SW480 (cell line): ENCODE measurements at places on chromosomes 7 and 10.

DNA sequence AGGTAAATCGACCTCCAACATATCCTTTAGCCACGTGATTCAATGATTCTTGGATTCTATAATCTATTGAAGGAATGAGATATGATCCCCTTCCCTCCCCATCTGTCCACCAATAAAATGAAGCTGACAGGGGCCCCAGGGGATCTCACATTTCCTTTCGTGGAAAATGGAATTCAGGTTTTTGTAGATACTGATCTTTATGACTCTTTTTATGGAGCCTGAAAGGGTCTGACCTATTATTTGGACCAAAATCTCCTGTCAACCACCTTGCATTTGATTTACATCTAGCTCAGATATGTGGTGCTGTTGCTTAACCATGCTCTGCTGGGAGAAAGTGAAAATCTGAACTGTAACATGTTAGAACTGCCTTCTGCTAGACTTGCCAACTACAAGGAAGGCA is 234.0 kb upstream of the CXCL12 start:
- DNase-seq, result no peak

GRCh38 chr7:116024826-116025809 is 5.4 kb downstream of the TFEC start:
- no peak for DNase-seq

GRCh38 chr10:21289271-21289670 is 236.2 kb downstream of the SKIDA1 start:
- no peak for DNase-seq

DNA sequence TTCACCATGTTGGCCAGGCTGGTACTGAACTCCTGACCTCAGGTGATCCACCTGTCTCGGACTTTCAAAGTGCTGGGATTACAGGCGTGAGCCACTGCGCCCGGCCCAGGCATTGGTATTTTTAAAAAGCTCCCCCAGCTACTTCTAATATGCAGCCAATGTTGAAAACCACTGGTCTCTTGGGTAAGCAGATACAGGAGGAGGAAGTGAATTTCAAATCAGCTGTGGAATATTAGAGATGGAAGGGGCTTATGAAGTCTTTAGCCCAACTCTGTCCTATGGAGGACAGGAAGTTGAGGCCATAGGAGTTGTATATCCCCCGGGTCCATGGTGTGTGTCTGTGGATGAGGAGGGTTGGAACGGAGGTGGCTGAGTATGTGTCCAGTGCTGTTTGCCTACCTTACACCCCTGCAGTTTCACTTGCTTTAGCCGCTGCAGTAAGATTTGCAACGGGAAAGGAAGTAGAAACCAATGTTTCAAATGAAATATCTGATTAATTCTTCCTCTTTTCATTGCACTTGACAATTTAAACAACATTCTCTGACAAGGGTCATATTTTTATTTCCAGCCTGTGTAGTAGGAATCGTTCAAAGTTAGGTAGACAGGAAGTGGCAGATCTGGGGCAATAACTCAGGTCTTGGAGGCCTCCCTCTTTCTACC is 3.4 kb downstream of the PDE6C start:
- no peak for DNase-seq

GRCh38 chr7:20958572-20958971 is 171.9 kb upstream of the SP8 start:
- no peak for DNase-seq

DNA sequence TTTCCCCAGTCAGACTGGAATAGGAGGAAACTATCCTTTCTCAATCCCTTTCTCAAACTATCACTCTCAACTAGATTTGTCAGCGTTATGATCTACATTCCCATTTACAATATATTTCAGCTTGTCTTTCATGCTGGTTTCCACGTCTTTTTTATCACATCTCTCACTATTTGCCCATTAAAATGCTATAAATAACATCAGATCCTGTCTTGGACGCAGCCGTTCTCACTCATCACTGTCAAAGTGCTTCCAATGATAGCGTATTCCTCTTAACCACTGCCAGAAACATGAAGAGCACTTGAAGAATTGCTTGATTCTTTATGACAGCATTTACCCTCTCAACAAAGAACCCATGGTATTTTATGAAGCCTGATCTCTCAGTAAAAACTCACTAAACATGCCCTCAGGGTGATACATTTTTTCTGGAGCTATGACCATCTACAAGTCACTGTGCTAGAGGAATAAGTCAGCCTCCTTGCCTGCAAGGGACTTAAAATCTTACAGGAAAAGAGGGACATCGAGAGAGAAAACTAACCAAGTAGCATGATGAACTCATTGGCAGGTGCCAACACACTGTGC is 205.6 kb upstream of the PFKP start:
- DNase-seq, result no peak

- no peak for DNase-seq
Measured at GRCh38 chr10:22649994-22650393, 64.4 kb downstream of the PIP4K2A start.

GRCh38 chr10:74704629-74705357 is 121.6 kb upstream of the KAT6B start:
- no peak for DNase-seq

GRCh38 chr7:33904681-33905388 is 504 bp upstream of the BMPER start:
- DNase-seq, result peak; percentile 64

DNA sequence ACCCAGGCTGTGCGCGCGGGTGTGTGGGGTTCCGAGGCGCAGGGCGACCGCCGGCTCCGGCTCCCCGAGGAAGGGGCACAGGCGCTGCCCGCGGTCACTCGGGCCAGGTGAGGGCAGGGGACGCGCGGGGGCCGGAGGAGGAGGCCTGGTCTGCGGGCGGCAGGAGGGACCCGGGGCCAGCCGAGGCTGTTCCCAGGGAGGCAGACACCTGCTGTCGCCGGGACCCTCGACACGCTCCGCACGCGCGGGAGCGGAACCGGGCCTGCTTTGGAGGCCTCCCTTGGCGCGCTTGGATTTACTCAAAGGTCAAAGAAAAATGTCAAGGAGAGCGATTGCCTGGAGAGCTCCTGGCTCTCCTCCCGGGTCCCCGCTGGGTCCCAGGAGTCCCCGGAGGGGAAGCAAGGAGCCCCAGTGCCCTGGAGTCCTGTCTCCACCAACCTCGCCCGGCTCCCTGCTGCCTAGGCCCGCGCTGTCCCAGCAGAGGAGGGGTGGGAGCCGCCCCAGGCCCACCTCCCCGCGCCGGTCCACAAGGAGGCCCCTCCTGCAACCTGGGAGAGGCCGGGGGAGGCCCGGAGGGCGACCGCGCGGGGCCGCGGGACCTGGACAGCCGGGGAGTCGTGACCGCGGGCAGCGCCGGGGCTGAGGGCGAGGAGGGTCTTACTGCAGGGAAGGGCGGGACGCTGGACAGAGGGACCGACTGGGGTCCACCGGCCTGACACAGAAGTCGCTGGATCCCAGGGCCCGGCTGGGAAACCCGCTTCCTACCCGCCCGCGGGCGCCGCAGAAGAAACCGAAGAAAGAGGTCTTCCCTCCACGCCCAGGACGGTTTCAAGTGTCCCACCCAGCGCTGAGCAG is 348.9 kb downstream of the DNAJB6 start:
- DNase-seq, result no peak

GRCh38 chr10:43408331-43408709 is 666 bp downstream of the HNRNPF start:
- DNase-seq, result no peak

DNA sequence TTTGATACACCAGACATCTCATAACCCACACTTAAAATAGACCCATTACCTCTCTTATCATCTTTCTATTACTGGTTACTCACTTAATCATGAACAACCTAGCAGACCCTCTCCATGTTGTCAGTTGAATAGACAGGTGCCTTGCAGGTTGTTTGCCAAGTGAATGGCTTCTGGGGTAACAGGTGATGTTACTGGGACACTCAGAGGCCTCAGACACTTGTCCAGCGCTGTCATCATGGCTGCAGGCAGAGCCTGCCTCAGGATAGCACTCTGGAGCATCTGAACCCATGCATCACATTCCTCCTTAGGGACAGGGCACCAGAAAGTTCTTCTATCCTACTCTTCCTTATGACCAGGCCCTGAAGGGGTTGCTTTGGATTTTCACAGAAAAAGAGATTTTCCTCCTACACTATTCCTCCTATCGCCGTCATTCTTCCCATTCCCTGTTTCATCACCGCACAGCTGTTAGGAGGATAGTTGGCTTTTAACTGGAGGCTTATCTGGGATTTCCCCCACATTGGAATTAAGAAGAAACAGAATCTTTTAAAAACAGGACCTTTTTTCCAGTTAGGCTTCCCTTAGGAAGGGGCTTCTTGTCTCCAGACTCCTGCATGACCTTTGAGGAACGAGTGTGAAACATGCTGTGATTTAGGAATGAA is 182.1 kb downstream of the VTI1A start:
- no peak for DNase-seq

- no peak for DNase-seq
Measured at GRCh38 chr7:50450590-50451032, 461 bp upstream of the FIGNL1 start.

- no peak for DNase-seq
Measured at GRCh38 chr10:84233940-84234339, 7.4 kb downstream of the LRIT1 start.

DNA sequence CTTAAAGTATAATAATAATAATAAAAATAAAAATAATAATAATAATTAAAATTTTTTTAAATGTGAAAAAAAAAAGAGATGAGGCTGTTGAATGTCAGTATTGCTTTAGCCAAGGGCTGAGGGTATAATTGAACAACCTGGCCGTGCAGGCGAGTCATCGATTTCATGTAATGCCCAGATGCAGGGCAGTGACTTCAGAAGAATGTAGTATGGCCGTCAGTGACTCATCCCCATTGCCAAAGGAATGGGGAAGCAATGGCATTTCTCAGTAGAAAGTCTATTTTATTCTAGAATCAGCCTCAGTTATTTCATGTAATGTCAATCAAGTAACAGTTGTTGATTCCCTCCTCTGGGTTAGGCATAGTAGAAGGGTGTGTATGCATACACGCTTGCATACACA is 516.4 kb downstream of the GLRX3 start:
- peak; percentile 37 for DNase-seq

DNA sequence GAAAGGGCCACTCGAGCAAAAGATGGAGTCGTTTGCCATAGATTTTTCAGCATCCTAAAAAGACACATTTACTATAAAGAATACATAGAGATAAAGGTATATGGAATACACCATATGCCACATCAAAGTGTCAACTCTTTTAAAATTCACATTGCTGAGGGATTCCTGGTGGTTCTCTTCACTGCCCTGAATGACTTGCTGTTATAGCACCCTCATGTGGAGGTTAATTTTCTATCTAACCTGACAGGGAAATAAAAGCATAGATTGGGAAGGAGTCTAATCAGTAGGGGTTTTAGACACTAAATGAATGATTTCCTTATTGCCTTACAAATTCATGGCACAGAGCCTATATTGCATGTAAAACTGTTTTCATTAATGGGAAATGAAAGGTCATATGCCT is 25.9 kb downstream of the DNAH11 start:
- DNase-seq, result peak; percentile 58

DNA sequence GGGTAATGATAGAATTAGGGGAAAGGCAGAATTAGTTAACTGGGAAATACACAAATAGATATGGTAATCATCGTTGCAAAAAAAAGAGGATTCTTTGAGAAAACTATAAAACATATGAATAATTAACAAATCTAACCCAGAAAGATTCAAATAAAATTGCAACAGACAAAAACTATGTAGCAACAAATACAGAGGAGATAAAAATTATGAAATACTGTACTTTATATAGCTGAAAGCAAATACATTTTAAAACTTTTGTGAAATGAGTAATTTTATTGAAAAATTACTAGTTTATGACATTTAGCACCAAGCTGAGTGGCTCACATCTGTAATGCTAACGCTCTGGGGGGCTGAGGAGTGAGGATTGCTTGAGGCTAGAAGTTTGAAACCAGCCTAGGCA is 356.7 kb downstream of the CALN1 start:
- DNase-seq, result no peak

GRCh38 chr7:44882899-44883298 is 2.4 kb downstream of the PURB start:
- DNase-seq, result no peak

- DNase-seq, result no peak
Measured at GRCh38 chr10:60810437-60811182, 32.3 kb downstream of the CDK1 start.

DNA sequence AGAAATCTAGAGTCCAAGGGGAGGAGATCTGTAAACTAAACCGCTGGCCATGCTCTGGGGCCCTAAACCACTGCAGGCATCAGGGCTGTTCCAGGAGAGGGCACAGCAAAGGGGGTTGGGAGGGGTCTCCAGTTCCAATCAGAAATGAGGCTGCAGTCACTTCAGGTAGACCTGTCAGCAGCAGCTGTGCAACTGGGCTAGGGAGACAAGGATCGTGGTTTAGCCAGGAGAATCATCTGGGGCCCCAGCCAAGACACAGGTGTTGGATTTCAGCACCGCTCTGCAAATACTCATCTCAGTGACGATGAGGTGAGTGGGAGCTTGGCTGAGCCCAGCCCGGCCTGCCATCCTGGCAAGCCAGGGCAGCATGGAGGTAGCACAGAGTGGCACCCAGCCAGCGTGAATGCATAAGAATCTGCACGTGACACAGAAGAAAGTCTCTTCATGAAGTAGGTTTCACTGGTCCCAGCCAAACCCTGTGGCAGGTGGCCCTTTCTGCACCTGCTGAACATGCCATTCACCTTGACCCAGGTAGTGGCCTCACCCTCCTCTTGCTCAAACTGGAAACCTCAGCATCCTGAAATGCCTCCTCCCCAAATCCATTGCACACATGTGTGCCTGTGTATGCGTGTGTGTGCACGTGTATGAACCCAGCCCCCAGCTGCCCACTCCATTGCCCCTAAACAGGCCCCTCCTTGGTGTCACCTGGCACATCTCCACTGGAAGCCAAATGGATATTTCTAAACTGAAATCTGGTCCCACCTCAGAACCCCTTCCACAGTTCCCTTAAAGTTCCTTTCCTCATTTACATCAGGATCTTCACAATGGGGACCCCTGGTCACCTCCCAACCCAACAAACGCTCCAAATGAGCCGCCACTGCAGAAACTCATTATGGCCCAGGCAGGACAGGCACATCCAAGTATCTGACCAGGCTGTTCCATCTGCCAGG is 9.6 kb downstream of the GPRIN2 start:
- DNase-seq, result no peak

- DNase-seq, result peak; percentile 67
Measured at GRCh38 chr10:62380016-62380415, 5.8 kb downstream of the ZNF365 start.
